T-helper 9 cell (primary cell): ENCODE measurements at places on chromosomes 1 and 21.

DNA sequence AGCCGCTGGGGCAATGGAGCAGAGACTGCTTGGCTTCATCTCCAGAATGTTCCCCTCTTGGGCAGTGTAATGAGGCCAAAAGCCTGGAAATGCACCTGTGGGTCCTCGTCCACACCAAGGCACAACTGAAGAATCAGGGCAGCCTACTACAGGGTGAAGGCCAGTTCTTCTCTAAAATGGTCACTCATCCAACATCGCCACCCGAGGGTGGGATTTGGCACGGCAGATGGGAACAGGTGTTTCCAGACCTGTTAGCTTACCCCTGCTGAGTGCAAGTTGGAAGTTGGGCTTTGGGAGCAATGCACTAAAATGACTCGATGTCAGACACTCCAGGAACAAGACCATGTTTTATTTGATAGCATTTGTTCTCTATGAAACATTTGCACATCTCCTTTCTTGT lies 543.7 kb downstream of the NPHP4 start:
- peak; percentile 10 for DNase-seq

GRCh38 chr1:113142791-113143190 lies 69.8 kb downstream of the LRIG2 start:
- DNase-seq, result no peak

GRCh38 chr1:42951588-42951987 lies 7.1 kb downstream of the SLC2A1 start:
- no peak for DNase-seq

GRCh38 chr1:74468982-74469603 lies 43.3 kb downstream of the LRRC53 start:
- DNase-seq, result no peak

GRCh38 chr1:86239894-86240293 lies 83.3 kb upstream of the COL24A1 start:
- no peak for DNase-seq

DNA sequence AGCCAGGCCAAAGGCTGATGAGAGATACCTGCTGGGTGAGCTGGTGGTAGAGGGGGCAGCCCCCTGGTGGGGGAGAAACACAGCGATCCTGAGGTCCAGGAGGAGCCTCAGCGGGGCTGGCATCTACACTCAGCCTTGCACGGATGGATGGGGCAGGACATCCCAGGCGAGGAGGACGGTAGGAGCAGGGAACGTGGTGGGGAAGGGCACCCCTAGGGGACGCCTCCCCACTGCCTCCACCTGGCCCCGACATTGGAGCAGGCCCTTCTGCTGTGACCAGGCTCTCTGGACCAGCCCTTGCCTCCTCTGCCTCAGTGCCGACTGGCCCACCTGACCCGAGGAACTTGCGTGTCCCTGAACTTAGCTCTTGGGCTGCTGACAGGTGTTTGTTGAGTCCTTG lies 6.4 kb upstream of the MMEL1 start:
- no peak for DNase-seq

GRCh38 chr21:37341254-37341960 lies 25.2 kb upstream of the DYRK1A start:
- DNase-seq, result no peak

GRCh38 chr1:208243967-208244916 lies at the start of gene PLXNA2:
Gene PLXNA2, minus strand, starts transcription at chr1:208244384. Its CDS starts 26,462 bp downstream, at chr1:208217922.
- peak; percentile 46 for DNase-seq

GRCh38 chr21:29601047-29601446 lies 302.3 kb downstream of the BACH1 start:
- no peak for DNase-seq

GRCh38 chr1:198630863-198631262 lies 8.0 kb upstream of the PTPRC start:
- DNase-seq, result no peak

DNA sequence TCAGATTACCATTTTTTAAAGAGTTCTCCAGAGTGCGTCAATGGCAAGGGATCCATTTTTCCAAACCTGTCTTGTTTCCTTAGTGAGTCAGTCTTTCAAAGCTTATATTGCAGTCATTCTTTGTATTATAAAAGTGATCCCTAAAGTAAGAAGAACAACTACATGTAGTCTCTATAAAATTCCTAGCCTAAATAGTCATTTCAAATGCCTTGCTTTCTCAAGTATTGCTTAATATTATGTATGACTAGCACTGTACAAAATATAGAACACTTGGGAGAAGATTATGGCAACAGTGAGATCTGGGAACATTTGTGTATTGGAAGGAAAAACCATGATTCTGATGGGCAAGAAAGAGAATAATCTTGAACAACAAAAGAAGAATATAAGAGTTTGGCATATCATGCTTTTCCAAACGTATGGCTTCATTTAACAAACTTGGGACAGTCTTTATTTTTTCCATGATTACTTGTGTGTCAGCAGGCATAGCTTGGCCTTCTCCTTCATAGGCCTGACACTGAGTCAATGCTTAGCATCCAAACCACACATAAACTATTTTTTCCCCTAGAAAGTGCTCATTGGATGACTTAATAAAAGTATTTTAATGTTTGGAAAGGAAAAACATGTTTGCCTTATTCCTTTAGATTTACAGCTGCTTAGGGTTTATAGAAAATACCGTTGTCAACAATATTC lies 547.4 kb downstream of the LTN1 start:
- no peak for DNase-seq

- no peak for DNase-seq
Measured at GRCh38 chr1:14304381-14304865, 294.1 kb upstream of the KAZN start.

DNA sequence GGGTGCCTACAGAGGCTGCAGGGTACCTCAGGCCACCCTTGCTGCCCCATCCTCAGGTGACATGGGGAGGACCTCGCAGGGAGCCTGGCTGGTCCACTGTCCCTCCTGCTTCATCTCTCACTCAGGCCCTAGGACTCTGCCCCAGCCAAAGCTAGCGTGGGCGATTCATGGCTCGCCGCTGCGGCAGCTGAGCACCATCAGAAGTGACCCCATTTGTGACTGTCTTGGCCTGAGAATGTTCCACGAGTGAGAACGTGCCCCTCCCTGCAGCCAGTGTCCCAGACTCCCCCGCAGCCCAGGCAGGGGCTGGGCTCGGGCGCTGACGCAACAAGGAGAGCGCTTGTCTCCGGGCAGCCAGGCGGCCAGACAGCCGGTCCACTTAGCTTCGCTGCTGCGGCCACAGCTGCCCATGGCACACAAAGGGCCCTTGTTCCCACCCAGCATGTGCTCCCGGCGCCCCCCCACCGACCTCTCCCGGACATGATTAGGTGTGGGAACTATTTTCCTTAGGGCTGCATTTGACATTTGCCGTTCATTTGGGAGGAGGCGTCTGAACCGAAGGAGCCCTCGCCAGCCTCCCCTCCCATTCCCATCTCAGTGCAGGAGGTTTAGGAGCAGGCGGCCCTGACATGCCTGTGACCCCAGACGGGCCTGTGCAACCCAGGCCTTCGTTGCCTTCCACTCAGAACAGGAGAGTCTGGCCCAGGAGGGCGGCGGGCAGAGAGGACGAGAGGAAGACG lies 19.3 kb upstream of the POFUT2 start:
- DNase-seq, result no peak

GRCh38 chr1:38129971-38130370 lies 83.4 kb upstream of the POU3F1 start:
- DNase-seq, result no peak

- DNase-seq, result no peak
Measured at GRCh38 chr1:6260433-6260934, 414 bp downstream of the GPR153 start.

DNA sequence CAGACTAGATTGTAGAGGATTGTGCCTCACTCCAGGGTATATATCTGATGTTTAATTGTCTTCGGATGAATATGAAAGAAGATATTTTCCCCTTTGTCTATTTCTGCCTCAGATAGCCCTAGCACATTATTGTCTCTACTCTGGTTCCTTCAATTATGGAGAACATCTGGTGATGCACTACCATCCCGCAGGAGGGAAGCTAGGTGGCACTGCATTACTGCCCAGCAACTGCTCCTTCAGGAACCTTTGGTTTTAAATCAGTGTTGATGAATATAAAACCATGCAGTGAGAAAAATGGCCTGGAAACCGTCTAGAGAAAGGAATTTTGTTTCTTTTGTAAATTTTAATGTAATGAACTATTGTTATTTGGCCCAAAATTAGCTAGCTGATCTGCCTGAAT lies 68.5 kb downstream of the GPR88 start:
- no peak for DNase-seq

GRCh38 chr21:42570841-42571387 lies 57.3 kb downstream of the SLC37A1 start:
- no peak for DNase-seq

GRCh38 chr1:192485692-192486436 lies 89.7 kb upstream of the RGS1 start:
- DNase-seq, result no peak

DNA sequence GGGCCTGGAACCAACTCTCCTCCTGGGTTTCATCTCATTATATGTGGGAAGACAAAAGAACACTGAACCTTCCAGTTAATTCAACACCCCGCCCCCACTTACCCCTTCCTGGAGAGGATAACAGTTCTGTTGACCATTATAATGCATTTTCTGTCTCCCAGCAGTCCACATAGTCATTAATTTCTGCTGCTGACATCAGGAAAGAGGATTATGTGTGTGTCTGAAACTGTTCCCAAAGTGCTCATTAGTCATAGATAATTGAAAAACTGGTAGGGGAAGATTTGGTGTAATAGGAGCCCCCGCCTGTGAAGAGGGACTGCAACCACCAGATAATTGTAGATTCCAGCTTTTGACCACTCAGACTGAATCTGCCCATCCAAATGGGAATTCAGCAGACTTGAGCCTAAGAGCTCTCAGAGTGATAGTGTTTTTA lies 208.7 kb downstream of the FGGY start:
- no peak for DNase-seq

DNA sequence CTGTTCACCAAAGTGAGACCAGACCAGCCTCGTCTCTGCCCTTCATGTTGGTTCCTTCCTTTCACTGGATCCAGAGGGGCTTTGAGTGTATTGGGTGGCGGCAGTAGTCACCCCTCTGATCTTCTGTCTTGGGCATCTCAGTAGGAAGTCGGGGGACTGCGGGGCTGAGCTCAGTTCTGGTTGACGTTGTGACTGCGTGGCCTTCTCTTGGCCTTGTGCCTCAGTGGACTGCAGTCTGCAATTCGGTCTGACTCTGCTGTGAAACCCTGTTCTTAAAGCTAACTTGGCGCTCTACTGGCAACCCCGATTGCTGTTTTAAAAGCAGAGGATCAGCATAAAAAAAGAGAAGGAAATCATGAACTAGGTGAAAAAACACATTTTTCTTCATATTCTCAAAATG lies 56.7 kb downstream of the SLC37A1 start:
- no peak for DNase-seq

DNA sequence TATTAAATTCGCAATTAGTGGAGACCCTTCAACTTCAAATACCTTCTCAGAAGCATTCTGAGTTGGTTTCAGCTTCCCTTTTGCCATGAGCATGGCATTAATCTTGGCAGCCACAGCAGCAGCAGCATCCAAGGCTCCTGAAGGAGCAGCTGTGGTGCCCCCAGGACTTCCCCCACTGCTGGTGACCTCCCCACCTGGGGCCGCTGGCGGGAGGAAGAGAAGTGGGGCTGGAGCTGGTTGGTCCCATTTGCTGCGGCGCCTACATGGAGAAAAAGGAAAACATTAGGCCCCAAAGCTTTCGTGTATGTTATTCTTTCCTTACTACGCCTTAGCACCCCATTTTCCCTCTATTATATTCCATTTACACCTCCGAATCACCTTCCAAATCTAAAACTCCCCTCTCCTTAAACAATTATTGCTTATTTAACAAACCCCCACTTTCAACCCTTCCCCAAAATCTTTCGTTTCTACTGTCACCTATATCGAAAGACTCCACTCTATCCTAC lies 569 bp downstream of the KHDC4 start:
- DNase-seq, result no peak

GRCh38 chr21:46516068-46516467 lies 57.4 kb downstream of the DIP2A start:
- no peak for DNase-seq

DNA sequence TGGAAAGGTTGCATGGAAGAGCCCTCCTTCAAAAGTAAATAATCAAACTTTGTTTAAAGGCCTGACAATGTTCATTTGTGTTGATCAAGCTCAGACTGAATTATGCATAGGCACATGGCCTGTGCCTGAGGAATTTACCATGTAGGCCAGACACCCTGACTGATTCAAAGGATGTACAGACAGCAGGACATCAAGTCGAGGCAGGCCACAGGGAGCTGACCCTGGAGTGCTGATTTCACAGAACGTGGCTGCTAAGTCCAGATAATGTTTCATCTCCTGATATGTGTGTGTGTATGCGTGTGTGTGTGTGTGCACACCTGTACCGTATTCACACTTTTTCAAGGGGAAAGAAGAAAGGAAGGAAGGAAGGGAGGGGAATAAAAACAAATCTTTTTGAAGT lies 34.1 kb downstream of the NAV1 start:
- DNase-seq, result no peak

GRCh38 chr1:212777151-212777550 lies 14.4 kb downstream of the NSL1 start:
- DNase-seq, result no peak

DNA sequence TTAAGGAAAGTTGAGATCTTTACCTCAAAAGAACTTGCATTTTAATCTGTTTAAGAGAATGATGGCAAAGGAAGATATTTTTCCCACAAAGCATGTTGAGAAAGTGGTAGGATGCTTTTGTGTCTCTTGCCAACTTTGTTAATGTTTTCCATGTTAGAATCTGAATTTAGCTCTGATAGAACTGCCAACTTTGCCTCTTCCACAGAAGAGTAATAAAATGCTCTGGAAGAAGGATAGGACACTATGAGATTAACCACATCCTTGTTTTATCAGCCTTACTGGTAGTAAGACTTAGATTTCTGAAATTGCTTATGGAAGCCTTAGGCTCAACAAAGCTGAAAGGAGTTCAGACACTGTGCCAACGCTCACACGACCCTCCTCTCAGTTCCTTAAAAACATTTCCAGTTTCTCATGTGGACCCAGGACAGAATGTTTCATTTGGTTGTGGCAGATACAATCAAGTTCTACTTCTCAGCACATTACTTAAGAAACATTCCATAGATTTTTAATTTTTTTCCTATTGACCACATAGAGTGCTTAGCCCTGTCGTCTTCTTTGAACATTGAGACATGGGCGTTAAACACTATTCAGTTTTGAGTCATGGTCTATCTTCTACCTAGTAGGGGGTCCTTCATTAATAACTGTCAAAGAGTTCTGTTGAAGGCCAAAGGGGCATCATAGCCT lies 59.0 kb downstream of the MTR start:
- DNase-seq, result no peak

DNA sequence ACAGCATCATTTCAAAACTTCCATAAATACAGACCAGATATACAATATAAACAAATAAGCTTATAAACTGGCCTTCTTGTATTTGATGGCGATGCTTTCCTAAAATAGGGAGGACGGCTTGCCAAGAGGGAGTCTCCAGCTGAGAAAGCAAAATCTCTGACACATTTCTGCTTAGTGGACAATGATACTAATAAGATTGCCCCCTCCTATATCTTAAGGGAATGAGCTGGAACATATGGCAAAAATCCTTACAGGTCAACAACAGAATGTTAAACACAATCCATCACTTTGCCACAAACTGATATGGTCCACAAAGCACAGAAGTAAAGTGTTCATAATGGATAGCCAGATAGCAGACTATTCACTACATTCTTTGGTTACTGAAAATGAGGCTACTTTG lies 7.1 kb upstream of the GADD45A start:
- no peak for DNase-seq

- no peak for DNase-seq
Measured at GRCh38 chr1:96804648-96805047, 83.1 kb downstream of the PTBP2 start.

GRCh38 chr1:174225499-174226204 lies 66.3 kb downstream of the RABGAP1L start:
- DNase-seq, result no peak
